ENCODE measurements at places on chromosomes 2 and 18.

- DNase-seq, result no peak
Measured at GRCh38 chr2:232269867-232270266, 108.7 kb upstream of the ALPP start.

DNA sequence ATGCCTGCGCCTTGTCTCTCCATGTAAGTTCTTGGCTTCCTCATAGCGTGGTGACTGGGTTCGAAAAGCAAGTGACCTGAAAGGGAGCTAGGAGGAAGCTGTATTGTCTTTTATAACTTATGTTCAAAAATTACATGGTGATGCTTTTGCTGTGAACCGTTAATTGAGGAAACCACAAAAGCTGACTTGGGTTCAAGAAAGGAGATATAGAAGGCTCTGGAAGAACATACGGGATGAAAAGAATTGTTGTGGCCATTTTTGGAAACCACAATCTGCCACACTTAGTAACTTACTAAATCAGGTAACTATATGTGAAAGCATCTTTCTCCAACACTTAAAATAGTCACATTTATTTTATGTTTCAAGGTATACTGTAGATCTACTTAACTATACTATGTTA is 177.0 kb upstream of the RBMS1 start:
- DNase-seq, result no peak

DNA sequence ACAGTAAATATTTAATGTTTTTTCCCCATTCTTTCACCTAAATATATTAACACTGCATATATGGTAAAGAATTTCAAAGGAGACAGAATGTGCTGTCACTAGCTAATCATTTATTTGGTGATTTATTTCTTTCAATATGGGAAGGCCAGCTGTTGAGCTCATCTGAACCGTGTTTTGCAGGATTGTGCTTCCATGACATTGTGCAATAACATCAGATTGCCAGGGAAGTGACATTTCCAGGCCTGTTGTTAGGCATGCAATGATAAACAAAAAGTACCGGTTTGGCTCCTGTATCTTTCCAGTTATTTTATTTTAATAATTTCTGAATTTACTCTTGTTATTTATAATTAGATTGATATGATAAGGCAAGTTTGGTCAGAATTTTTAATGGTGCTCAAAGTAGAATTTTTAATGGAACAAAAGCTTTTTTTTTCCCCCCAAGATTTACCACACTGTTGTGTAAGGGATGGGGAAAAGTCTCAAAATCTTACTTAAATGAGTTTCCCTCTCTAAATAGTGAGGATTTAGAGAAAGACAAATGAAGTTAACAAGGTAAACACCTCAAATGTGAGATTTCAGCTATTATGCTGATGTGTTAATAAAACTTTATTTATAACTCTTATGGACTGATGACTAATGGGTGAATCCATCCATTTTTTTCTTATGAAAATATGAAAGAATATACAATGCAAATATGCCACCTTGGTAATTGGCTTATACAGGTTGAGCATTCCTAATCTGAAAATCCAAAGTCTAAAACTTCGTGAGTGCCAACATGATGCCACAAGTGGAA is 52.7 kb downstream of the MALT1 start:
- no peak for DNase-seq

DNA sequence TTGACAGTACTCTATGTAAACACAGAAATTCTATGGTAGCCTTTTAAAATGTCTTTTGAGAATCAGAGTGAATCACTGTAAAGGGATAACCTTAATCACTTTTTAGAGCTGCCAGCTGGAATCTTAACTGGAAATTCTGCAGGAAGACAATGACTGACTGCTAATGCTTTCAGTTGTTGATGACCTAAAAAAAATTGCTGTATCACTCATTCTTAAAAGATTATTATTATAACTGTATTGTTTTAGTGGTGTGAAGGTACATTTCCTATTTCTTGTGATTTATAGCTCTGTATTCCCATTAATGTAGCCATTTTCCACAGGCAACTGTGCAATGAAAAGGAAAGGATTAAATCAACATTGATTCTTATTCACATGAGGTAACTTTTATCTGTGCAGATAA is 260.5 kb downstream of the CALCRL start:
- no peak for DNase-seq

GRCh38 chr2:218858138-218858445 is 1.5 kb upstream of the WNT6 start:
- DNase-seq, result no peak

DNA sequence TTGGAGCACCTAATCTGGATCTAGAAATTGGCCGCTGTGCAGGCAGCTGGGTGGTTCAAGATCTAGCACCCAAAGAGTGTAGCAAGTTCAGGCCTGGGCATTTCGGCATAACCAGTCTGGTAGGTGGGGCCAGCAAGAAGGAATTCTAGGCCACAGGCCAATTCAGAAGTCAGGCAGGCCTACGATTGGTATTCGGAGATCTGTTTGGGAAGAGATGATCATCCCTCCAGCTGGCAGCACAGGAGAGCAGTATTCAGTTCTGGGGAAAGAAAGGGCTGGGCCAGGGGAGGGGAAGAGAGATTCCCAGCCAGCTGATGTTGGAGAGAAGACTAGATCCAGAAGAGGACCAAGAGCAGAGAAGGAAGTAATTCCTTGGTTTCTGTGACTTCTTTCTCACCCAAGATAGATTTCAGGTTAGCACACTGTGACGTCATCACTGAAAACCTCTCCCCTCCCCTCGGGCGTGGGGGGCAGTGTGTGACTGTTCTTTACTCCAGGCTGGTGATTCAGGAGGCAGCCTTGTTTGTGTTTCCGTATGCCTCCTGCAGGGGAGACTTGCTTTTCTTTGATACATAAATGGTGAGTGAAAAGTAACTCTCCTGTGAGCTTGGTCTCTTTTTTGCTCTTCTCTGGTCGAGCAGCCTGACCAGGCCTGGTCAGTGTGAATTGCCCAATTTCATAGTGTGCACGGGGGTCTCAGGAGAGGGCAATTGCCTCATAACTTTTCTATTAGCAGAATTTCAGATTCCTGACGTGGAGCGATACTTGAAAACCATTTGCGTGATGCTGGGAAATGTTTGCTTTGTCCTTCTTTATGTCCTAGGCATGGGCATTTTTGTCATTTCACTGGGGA is 61.1 kb downstream of the MEIS1 start:
- DNase-seq, result no peak

DNA sequence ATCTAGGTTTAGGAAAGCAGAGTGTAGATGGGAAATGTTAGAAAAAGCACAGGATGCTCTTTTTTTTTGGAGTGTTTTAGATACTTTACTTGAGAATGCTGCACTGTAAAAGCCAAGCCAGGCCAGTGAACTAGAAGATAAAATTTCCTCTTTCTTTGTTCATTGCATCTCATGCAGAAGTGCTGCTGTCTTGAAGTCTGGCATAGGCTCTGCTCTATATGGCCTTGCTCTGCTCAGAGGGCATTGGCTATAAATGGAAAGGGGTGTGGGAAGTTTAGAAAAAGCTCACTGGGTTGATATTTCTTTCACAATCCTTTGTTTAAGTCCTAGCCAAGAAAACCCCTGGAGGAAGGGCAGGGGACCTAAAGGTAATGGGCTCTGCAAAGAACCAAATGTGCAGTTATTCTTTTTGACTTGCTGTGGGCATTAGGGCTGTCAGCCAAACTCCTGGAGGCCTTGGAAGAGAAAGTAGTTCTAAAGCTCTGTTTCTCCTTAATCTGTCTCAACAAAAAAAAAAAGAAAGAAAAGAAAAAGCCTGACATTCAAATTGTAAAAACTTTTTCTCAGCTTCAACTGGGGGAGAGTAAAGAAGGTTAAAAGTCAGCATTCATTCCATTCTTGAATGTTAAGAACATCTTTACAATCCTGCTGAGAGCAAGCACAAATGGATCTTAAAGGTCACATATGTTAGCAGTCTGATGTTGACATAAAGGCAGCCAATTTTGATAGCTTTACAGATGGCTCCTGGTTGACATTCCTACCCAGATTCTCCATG is 338.3 kb downstream of the GULP1 start:
- DNase-seq, result peak; percentile 85

GRCh38 chr2:120108049-120108448 is 95.2 kb downstream of the EPB41L5 start:
- peak; percentile 2 for DNase-seq

DNA sequence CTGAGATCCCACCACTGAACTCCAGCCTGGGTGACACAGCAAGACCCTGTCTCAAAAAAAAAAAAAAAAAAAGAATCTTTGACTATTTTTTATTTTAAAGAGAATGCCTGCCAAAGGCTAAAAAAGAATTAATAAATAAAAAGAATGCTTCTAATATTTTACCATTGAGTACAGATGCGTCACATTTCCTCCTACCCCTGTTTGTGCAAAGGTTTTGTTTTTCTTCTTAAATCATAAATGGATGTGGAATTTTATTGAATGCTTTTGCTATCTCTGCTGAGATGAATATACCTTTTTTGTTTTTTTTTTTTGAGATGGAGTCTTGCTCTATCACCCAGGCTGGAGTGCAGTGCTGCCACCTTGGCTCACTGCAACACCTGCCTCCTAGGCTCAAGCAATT is 22.8 kb downstream of the CYBRD1 start:
- no peak for DNase-seq

GRCh38 chr2:180343528-180344345 is 336.6 kb upstream of the CWC22 start:
- no peak for DNase-seq

- DNase-seq, result no peak
Measured at GRCh38 chr2:181787310-181788048, 104.1 kb upstream of the ITPRID2 start.

- no peak for DNase-seq
Measured at GRCh38 chr2:30380824-30381223, 66.2 kb upstream of the LCLAT1 start.

DNA sequence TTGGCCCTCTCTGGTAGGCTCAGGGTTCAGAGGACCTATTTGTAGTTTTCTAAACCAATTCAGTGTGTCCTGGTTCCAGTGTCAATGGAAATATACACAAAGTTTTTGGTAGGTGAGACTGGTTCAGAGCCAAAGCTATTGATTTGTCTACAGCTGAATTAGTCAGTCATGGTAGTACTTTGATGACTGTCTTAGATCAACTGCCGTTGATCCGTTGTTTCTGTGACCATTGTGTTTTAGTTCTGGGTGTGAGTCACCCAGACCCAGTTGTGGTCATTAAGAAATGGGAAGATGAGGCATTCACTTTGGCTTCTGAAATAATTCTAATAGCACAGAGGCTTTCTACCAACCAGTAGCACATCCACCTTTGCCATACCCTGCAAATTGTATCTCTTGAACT is 16.0 kb upstream of the RPE start:
- DNase-seq, result no peak

- DNase-seq, result no peak
Measured at GRCh38 chr2:100008956-100009355, 133.4 kb downstream of the AFF3 start.

DNA sequence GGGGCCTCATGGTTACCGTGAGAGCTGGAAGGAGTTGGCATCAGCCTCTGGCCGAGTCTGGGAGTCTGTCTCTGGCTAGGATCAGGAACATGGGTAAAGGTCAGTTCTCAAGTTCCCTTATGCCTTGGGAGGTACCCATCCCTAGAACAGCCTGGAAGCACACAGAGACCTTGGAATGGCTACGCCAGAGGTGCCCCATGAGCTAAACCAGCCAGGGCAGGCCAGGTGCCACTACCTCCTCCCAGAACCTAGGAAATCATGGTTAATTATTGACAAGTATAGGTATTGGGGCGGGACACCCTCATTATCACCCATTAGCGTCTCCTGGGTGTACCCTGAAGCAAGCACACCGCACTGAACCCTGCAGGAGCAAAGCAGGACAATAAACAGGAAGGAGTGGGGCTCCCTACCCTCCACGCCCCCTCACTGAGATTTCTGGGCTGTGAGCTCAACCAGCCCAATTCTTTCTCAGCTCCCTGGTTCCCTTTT is 3.0 kb upstream of the ASPRV1 start:
- DNase-seq, result no peak

GRCh38 chr18:33152376-33152775 is 288.1 kb downstream of the CCDC178 start:
- no peak for DNase-seq

DNA sequence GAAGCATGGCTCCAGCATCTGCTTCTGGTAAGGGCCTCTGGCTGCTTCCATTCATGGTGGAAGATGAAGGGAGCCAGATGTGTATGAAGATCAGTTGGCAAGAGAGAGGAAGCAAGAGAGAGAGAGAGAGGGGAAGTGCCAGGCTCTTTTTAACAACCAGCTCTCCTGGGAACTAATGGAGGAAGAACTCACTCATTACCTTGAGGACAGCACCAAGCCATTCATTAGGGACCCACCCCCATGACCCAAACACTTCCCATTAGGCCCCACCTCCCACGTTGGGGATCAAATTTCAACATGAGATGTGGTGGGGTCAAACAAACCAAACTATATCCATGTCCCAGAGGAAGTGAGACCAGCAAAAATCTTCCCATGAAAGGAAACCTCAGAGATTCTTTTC is 124.8 kb upstream of the SIX2 start:
- no peak for DNase-seq

GRCh38 chr2:230174466-230174865 is 45.3 kb downstream of the SP110 start:
- no peak for DNase-seq

DNA sequence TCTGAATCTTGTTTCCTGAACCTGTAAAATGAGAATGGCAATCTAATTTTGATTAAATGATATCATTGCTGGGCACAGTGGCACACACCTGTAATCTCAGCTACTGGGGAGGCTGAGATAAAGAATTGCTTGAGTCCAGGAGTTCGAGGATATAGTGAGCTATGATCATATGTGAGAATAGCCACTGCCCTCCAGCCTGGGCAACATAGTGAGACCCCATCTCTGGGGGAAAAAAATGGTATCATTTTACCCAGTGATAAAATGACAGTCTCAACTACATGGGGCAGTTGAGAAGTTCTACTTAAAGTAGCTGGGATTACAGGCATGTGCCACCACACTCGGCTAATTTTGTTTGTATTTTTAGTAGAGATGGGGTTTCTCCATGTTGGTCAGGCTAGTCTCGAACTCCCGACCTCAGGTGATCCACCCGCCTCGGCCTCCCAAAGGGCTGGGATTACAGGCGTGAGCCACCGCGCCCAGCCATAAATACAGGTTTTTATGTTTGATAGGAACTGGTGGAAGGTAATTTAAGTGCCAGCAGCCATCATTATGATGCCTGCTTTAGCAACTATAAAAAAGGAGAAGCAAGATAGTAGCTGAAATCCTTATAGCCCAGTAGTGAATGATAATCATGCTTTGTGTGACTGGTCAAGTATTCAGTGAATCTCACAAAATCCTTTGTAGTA is 17.0 kb downstream of the BZW1 start:
- no peak for DNase-seq

DNA sequence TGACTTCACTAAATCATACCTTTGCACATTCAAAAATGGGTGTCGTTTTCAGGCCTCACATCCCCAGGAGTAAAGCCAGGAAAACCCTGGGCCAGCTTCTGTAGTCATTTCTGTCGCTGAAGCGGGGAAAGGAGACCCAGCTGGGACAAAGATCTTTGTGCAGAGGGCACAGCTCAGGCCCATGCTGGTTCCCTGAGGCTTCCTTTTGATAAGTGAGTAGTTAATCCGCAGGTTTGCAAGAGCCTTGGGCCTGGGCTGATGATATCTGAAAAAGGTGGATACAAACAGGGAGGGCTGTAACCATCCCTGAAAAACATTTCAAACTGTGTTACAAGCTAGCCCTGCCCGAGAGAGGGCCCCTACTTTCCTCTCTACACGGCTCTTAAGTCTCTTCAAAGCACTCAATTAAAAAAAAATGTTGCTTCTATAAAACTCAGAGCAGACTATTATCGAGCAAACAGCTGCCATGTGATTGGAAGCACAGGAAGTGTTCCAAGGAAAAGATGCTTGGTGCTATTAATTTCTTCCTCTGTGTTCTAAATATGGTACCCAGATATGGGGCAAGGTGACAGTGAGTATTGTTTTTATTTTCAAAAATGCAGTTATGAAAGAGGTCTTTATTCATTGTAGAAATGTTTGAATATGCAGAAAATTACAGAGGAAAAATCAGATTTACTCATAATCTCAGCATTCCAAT is 117.2 kb downstream of the LNPK start:
- no peak for DNase-seq

All from skin of body (tissue), 3 donors.